Stimulated activated CD4-positive, alpha-beta T cell treated with anti-CD3 and anti-CD28 coated beads, TNF-alpha, amount 100 ng/mL, for 24 hours (primary cell): ENCODE measurements at places on chromosomes 13 and 19.

- no peak for DNase-seq
Observed at GRCh38 chr13:90414691-90415596, 932.5 kb upstream of the MIR17HG start.

DNA sequence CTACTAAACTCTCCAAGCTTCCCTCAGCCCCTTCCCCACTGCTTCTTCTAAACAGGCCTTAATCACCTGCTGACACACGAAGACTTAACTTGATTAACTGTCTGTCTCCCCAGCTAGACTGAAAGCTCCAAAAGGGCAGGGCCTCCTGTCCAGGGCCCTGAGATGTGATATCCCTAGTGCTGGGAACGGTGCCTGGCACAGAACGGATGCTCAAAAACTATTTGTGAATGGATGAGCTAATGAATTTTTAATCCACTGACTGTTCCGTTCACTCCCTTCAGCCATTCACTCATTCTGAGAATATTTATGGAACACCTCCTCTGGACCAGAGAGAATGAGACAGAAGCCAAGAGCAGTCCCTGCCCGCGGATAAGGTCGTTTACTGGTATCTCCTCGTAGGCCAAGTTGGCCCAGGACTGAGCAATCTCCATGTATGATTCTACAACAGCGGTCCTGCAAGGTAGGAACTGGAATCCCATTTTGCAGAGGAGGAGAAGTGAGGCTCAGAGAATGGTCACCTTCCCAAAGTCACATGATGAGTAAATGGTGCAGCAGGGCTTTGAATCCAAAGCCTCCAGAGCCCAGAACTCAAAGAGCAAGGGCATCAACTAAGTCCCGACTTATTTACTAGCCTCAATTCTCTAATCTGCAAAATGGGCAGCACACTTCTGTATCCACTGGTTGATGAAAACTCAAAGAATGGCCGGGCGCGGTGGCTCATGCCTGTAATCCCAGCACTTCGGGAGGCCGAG lies 3.4 kb downstream of the DMWD start:
- DNase-seq, result no peak

- DNase-seq, result no peak
Observed at GRCh38 chr19:15282311-15282705, 50.0 kb downstream of the BRD4 start.

- DNase-seq, result no peak
Observed at GRCh38 chr13:113117911-113118260, 4.7 kb upstream of the F10 start.

- DNase-seq, result no peak
Observed at GRCh38 chr13:111093634-111094033, 21.5 kb upstream of the ARHGEF7 start.

DNA sequence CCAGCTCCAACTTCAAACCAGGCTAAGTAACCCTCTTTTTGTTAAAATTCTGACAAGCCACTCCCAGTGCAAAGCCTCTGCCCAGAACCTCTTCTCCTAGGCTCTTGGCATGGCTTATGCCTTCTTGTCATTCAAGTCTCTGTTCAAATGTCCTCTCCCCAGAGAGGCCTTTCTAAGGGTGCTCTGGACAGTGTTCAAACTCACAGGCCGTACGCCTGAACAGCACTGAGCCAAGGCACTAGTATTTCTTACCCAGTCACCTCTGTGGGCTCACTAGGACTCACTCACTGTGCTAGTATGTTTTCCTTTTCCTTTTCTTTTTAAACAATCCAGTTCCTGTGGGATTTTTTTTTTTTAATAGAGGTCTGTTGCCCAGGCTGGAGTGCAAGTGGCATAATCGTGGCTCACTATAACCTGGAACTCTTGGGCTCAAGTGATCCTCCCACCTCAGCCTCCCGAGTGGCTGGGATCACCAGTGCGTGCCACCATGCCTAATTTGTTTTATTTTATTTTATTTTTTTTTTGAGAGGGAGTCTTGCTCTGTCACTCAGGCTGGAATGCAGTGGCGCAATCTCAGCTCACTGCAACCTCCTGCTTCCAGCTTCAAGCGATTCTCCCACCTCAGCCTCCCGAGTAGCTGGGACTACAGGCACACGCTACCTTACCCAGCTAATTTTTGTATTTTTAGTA lies 2.3 kb upstream of the ASF1B start:
- no peak for DNase-seq

GRCh38 chr19:40006273-40006691 lies 9.4 kb downstream of the ZNF546 start:
- no peak for DNase-seq

DNA sequence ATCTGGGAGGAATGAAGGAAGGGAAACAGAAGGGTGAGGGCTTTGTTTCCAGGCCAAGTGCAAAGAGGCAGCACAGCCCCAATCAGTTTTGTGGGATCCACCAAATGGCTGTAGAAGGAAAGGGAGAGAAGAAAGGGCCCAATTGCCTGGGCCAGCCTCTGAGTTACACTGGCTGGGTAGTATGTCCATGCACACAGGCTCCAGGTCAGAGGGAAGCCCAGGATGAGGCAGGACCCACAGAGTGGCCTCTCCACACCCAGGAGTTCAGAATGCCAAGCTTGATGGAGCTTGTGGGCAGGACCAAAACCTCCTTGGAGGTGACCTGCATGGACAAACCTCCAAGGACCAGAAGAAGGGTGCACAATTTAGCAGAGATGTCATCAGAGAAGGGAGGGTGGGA lies 178.2 kb upstream of the TSHZ3 start:
- DNase-seq, result no peak

- no peak for DNase-seq
Observed at GRCh38 chr13:64075543-64076271, 2660.1 kb upstream of the PCDH20 start.

- no peak for DNase-seq
Observed at GRCh38 chr13:40661875-40662665, 4.4 kb downstream of the FOXO1 start.

GRCh38 chr13:37148501-37148900 lies 43.0 kb upstream of the CSNK1A1L start:
- no peak for DNase-seq

- no peak for DNase-seq
Observed at GRCh38 chr19:51168564-51169282, 26.6 kb downstream of the SIGLEC7 start.

GRCh38 chr19:12085074-12085818 lies 20.7 kb downstream of the ZNF844 start:
- no peak for DNase-seq

GRCh38 chr13:107475753-107476453 lies 739.4 kb downstream of the LIG4 start:
- no peak for DNase-seq

GRCh38 chr19:16274447-16274846 lies 50.2 kb upstream of the KLF2 start:
- DNase-seq, result no peak

DNA sequence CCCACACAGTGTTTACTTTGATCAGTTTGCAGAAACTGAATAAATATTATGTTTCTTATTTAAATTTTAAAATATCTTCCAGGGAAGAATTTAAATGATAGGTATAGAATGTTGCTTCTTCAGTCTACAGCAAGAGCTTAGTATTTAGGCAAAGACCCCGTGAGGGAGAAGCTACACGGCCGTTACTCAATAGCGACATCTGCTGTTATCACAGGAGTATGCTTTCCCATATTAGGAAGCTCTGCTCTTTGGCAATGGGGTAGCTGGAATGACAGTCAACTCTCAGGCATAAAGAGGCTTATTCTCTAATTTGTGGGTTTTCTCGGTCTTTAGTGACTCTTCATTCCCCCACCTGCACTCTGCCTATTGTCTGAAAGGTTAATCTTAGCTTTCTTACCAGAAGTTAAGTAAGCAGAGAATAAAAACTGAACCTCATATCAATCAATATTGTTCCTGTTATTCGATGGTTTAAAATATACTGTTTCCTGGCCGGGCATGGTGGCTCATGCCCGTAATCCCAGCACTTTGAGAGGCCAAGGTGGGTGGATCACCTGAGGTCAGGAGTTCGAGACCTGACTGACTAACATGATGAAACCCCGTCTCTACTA lies 13.2 kb upstream of the LHFPL6 start:
- peak; percentile 4 for DNase-seq
